Neural crest cell (in vitro differentiated cells): ENCODE measurements at places on chromosomes 6 and 20.

DNA sequence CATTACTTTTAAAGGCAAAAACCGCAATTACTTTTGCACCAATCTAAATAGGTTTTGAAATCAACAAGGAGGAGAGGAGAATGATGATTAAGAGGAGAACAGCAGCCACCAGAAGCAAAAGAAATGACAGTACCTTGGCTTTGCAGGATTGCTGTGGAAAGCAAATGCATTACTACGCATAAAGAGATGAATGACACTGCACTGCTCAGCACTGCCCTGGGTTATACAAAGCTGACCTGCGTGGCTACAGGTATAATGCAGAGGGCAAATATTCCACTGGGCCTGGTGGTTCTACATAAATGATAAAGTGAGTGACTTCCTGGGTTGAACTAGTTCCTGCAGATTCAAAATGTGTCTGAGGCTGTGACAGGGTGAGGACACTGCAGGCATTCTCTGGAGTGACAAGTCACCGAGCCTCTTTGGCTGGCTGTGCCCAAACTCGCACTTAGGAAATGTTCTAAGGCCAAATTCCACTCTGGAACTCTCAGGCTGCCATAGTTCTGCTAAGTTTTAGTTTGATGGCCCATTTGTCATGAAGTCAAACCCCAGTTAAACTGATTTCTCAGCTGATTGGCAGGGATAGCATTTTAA is 78.6 kb downstream of the INSM1 start:
- no peak for DNase-seq

GRCh38 chr20:63578224-63579016 is 4.4 kb upstream of the HELZ2 start:
- DNase-seq = no peak

DNA sequence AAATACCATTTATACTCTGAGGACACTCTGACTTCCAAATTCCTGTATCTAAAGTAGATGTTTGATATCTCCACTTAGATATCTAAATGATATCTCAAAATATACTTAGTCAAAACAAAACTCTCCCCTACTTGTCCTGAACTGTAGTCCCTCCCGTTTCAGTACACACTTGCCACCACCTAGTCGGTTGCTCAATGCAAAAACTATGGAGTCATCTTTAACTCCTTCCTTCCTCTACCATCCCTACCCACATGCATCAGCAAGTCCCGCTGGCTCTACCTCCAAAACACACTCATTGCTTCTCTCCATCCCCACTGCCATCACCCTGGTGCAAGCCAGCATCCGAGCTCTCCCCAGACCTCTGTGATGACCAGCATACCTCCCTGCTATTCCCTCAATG is 13.2 kb downstream of the STX7 start:
- no peak for DNase-seq

DNA sequence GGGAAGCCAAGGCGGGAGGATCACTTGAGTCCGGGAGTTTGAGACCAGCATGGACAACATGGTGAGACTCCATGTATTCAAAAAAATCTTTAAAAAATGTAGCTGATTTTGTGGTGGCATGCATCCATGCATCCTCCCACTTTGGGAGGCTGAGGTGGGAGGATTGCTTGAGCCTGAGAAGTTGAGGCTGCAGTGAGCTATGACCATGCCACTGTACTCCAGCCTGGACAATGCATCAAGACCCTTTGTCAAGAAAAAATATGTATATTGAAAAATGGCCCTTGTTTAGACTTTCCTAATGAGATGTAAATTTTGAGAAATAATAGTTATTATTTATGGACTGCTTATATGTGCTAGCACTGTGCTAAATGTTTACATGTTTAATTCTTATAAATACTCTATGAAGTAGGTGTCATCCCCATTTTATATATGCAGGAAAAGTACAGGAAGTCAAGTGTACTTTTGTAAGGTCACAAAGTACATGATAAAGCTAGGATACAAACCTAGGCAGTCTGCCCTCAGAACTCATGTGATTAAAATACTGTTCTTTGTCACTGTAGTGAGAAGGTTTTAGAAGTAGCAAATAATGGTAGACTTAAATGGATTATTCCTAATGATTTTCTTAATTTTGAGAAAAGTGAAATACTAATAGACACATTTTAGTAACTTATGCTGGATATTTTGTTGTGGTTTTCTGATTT is 58.8 kb downstream of the ITCH start:
- no peak for DNase-seq

- no peak for DNase-seq
These were observed 230.7 kb upstream of the BTBD3 start for GRCh38 chr20:11686820-11687543.

- DNase-seq = no peak
These were observed 304.3 kb downstream of the COL12A1 start for GRCh38 chr6:74901576-74901975.

DNA sequence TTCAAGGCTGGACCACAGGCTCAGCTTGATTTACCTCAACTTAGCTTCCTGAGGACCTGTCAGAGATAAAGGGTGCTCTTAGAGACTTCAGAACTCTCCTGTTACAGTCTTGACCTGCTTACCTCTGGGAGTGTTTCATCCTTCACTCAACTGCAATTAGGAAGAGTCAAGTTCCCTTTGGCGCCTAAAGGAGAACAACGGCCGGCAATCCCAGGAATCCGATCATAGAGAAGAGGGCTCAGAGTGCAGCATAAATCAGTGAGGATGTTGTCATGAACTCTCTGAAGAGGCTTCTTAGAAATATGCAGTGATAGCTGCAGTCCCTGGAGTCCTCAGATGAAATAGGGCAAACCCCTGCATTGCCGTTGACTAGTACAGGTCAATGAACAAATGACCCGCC is 36.4 kb downstream of the LYRM2 start:
- DNase-seq = no peak

DNA sequence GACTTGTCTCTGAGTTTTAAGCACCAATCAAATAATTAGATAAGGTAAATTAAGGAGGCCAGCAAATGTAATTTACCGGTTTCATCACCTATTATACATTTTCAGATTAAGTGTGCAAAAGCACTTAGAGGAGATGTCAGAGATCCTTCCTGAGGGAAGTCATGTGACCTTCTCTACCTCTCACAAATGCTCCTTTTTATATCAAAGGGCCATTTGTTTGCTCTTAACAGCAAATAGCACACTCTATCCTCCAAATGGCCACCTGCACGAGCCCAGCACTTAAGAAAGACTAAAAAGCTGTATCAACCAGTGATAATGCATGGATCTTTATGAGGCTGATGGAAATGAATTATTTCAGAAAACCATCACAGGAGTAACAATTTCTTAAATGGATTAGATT is 149.4 kb downstream of the ELOVL4 start:
- no peak for DNase-seq

DNA sequence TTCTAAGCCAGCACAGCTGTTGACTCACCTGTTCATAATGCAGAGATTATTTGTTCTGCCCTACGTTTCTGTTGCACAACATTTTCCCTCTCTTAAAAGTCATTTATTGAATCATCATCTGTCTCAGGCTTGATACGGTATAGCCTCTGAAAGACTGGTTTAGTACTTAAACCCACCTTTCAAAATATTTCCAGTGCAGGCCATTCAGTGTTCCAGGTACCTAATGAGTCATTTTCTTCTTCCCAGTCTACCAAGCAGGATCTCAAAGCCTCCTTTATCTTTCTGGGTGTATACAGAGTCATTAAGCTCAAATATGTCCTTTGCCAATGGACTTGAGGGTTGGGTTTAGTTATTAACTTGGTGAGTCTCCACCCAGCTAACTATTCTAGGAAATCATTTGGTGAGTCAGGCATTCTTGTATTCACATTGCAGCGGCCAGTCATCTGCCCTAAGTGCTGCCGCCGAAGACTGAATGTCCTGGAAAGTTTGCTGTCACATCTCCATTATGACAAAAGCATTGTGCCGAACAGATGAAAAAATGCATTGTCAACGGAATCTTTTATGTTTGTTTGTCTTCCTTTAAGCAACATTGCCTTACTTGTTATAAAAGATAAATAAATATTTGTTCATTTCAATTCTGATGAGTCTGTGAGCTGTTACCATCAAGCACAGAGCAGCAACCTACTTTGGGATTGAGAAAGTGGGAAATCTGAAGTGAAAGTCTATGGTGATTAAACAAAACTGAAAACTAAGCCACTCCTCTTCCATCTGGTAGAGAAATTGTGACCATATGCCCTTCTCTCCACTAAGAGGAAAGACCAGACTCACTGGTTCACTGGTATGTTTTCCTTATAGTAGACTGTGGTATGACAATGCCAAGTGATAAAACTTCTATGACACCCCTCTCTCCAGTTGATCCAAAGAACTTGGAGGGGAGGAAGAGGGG is 14.3 kb upstream of the FAM135A start:
- DNase-seq = no peak

DNA sequence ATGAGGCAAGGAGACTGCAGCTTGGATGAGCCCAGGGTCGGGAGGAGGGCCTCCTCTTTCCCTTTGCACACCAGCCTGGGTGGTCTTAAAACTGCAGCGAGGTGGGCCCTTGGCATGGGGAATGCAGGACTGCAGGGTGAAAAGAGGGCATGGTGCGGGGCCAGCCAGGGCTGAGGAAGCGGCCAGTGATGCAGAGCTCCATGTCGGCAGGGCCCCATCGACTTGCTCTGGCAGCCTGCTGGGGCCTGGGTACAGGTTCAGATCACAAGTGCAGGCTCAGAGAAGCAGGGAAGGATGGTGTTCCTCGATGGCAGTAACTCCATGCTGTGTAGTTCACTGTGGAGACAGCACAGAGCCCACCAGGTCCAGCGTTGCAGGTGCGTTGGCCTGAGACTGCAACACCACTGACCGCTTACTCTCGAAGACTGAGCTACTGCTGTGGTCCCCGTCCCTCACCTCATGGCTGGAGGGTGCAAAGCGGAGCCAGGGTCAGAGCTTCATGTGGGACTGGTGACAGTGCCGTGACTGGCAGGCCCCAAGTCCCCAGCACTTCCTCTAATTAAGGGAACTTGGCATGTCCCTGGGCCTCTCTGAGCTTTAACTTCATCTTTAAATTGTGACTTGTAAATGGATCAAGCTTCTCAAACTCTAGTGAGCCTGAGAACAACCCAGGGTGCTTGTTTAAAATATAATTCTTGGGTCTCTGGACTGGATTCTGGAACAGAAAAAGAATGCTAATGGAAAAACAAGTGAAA is 223.2 kb downstream of the SYNDIG1 start:
- DNase-seq = no peak

DNA sequence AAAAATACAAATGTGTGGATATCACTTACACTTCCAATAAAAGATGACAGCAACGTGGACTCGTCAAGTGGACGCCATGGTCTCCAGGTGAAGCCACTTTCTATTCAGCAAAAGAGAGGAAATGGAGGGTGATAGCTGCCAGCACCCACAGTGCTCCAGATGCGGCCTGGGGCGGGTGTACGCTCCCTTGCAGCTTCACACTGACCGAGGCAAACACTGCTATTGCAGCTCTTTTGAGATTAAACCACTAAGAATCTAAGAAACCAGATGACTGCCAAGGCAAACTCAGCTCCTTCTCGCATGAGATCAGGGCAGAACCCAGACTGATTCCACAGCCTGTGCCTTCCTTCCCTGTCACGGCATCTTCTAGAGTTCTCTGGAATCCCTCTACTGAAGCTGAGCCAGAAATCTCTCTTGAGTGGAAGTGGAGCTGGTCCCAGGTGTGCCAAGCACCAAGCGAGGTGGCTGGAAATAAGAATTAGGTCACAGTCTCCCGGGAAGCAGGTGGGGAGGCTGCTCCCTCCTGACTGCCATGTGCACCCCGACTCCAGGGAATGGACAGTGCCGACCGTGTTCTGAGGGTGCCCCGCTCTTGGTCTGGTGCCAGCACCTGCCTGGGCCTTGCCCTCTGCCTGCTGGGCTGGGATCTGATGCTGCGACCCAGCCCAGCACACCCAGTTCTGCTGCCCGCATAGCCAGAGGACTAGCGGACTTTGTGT is 90.1 kb upstream of the AFDN start:
- no peak for DNase-seq
